Psoas muscle (tissue), 8 donors: ENCODE measurements at places on chromosomes 16 and 17. TPM values are rescaled to one million over a fixed set of nuclear protein-coding genes. Genes with fewer than 3 reads are reported as not detected.

- no peak for DNase-seq
Measured at GRCh38 chr16:65124596-65124995, 2.7 kb upstream of the CDH11 start.

DNA sequence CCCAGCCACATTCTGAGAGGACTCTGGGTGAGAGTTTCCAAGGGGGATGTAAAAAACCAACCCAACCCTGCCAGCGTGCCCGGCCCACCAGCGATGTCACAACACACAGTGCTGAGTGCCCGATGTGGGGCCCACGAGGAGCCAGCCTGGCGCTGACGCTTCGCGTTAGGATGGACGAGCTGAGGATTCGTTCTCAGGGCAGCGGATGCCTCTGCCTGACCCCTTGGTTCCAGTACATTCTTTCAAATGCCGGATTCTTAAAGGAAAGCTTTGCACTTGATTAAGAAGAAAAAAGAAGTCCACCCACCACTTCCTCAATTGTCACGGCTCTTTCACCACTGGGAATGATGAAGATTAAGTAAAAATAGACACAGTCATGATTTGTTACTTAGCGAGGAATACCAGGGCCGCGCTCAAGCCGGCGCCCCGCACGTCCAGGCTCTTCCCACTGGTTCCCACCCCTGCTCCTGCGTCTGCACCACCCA lies 79.4 kb downstream of the IRF8 start:
- no peak for DNase-seq

DNA sequence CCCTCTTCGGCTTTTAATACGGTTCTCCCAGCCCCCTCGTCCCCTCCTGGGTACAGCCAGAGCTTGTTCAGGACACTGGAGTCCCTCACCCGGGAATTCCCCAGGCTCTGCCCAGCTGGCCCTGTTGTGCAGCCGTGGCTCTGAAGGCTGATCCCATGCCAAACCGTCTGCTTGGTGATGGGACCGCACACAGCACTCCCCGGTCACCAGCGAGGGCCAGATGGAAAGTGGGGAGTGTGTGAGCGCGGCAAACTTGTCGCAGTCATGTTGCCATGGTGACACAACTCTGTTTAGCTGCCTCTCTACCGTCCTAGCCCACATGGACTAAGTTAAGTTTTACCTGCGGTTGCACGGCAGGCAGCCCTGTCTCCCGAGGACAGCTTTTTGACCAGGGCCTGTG lies 107.9 kb downstream of the RAP1GAP2 start:
- DNase-seq, result no peak

- peak; percentile 46 for DNase-seq
Measured at GRCh38 chr16:57740423-57741071, 5.0 kb downstream of the KATNB1 start.

DNA sequence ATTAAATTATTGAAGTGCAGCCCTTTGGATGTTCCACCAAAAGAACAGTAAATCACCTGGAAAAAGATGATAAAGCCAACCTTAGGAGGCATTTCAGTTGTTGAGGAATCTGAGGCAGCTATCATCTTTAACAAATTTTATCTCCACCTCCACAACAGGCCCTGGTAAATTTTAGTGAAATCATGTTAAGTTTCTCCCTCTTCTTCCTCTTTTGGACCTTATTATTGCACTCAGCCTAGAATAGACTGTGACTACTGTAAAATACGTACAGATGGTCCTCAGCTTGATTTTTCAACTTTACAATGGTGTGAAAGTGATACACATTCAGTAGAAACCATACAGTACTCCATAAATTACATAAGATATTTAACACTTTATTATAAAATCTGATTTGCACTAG lies 90.3 kb downstream of the USP32 start:
- no peak for DNase-seq

DNA sequence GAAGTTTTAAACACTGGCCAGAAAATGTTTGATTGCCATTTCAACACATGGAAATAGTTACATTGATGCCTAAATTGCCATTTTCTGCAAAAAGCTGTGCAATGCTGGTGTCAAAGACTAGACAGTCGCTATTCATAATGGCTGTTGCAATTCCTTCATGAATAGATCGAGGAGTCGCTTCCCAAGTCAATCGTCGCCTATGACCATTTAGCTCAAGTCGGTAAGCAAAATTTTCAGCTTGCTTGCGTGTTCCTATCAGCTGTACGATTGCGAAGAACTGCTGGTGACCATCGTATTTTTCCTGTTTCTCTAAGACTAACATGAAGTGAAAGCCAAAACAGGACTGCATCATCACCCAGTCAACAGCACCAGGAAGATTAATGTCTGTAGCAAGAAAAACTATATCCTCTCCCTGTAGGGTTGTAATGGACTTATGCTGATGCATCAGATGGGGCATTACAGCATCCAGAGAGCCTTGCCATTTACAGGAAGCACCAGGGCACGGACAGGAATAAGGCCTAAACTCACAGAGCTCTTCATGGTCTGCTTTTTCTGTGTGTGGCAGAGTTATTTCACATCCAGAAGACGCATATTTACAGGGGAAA lies 23.6 kb downstream of the SIAH1 start:
- DNase-seq, result no peak

DNA sequence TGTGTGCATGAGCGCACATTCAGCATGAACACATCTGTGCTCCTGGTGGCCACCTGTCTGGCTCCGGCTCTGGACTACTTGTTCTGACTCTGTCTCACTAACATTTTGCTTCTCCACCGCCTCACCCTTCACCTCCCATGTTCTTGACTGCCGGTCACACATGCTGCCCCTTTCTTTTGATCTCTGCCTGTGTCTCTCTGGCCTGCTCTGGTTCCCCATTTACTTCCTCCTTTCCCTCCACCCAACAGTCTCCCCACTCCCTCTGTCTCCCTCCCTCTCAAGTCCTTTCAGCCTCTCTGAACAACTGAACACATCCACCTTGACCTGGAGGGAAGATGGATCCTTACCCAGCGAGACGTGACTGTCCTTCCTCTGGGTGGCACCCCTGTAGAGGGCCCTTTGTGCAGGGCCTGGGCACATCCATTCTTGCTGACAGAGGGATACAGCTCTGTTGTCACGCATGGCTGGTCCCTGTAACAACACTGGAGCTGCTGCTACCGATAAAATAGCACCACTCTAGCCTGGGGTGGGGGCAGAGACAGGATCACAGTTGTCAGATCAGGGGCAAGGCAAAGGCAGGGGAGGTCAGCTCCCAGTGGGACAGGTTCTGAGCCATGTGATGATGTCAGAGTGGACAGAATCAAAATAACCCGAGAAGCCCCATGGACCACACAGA lies 11.0 kb downstream of the ZSCAN32 start:
- no peak for DNase-seq

DNA sequence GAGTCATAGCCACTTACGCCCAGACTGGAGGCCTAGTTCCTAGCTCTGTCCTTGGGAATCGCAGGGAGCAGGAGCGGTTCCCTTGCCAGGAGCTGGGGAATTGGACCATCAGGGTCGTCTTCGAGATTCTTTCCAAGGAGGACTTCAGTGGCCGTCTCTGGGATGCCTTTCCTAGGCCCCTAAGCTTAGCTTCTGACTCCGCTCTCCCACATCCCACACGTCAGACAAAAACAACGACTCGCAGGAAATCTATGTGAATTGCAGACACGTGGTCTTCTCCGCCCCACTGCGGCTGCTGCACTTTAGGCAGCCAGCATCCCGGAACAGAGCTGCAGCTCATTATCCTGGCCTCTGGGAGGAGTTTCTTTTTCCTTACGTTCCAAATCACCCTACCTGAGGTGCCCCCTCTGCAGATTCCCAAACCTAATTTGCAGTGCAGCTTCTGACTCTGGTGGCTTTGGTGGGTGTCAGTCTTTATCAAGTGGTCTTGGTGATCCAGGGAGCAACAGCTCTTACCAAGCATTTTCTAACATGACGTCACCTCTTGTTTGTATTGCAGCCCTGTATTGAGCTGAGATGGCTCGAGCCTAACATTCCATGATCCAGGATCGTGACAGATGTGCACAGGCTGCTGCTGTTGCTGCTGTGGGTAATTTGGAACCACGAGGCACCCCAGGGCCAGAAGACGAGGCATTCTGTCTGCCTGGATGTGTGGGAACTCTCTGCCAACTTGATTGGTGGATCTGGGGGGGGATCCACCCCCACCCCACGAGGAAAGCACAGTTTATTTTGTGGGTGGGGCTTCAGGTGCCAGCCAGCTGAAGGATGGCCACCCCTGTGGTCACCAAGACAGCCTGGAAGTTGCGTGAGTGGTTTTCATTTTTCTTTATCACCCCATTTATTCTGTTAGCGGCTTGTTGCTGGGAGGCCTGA lies 1.1 kb downstream of the KATNB1 start:
- DNase-seq, result no peak

DNA sequence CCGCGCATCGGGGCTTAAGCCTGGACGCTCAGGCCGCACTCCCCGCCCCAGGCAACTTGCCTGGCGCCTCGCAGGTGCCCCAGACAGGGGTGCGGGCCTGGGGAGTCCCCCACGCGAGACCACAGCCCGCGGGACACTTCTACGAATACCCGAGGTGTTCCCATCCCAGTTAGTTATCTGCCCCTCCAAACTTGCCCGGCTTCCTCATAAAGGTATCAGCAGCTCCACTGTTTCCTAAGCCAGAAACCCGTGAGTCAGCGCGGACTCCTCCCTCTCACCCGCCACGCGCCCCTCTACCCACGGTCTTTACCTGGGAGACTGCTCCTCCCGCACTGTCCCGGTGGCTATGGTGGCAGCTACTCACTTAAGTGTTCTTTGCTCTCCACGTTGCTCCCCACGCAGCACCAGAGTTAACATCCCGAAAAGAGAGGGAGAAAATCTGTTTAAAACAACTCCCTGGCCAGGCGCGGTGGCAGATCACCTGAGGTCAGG lies 1.0 kb upstream of the CREBBP start:
- DNase-seq, result no peak

GRCh38 chr17:235831-236640 lies 54.6 kb upstream of the DOC2B start:
- DNase-seq, result peak; percentile 25

- peak; percentile 85 for DNase-seq
Measured at GRCh38 chr17:57890857-57891232, 41.0 kb upstream of the MRPS23 start.

DNA sequence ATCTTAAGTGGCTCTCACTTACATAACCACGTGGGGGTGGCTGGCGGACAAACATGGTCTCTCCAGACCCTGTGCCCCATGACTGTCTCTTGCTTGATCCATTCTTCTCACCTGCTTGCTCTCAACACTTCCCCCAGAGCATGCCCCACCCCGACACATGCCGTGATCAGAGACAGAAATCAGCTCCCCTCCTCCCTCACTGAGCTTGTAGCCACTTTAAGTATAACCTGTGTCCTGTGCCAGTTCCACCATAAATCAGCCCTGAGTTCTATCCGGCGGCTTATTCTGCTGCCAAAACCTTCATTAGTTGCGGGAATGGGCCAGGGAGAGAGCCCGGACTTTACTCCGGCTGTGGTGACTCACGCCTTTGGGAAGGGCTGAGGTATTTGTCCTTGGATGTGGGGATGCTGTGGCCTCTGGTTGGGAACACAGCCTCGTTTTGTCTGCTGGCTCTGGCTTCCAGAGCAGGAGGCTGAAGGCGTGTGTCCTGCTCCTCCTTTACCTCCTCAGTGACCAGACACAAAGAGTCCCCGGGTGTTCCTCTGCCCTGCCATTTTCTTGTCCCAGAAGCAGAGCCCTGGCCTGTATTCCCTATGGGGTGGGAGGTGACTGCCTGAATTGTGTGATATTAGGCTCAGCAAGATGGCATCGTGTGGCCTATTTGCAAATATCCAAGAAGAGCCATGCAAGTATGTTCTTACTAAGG lies 21.1 kb downstream of the ANKRD40 start:
- peak; percentile 83 for DNase-seq

DNA sequence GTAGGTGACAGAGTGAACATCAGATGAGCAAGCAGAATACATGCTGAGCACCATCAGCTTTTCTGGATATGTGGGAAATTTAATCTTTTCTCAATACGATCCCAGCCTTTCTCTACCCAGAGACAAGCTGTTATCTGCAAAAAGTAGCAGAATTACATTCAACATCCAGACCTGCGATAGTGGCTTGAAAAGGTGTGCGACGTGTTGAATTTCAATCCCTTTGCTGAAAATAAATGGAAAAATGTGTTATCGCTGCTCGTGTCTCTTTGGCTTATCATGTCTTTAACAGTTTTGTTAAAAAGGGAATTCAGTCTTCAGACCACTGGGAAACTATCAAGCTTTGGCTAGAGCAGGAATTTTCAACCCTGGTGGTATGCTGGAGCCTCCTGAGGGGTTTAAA lies 98.8 kb upstream of the FAM20A start:
- DNase-seq, result no peak

DNA sequence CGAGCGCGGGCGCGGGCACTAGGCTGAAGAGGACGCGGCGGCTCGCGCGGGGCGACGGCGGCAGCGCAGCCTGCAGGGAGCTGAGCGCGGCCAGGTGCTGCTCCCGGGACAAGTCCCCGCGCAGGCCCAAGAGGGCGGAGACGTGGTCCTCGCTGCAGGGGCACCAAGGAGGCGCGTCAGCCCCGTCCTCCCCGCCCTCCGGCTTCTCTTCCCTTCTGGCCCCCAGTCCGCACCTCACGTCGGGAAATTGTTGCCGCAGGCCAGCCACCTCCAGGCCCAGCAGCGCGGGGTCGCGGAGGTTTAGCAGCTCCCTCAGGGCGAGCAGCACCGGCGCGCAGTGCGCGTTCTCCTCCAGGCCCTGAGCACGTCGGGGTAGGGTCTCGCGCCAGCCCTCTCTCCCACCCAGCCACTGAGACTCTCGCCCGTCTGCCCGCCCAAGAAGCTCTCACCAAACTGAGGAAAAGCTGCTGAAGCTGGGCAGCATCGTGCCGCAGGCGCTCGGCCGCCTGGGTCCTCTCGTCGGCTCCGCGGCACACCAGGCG lies 761 bp upstream of the MATCAP1 start:
- no peak for DNase-seq

GRCh38 chr17:69170377-69170776 lies 28.7 kb upstream of the ABCA6 start:
- no peak for DNase-seq

GRCh38 chr17:44794851-44795413 lies 35.2 kb downstream of the GJC1 start:
- DNase-seq, result no peak

VAT1L gene
- total RNA-seq, result 0.13 TPM

KRT15 gene
- not detected for total RNA-seq

VPS25 gene
- 38.6 TPM for total RNA-seq

MMP2 gene
- 60.9 TPM for total RNA-seq

KCNJ18 gene
- total RNA-seq, result not detected

CCL3 gene
- 3.6 TPM for total RNA-seq

CNGB1 gene
- not detected for total RNA-seq

ASGR1 gene
- 0.26 TPM for total RNA-seq

CAPNS2 gene
- not detected for total RNA-seq
